ENCODE measurements at places on chromosomes 5 and 9. TPM values are rescaled to one million over a fixed set of nuclear protein-coding genes. Genes with fewer than 3 reads are reported as not detected.

ADGRD2 gene
- not detected for total RNA-seq

DNA sequence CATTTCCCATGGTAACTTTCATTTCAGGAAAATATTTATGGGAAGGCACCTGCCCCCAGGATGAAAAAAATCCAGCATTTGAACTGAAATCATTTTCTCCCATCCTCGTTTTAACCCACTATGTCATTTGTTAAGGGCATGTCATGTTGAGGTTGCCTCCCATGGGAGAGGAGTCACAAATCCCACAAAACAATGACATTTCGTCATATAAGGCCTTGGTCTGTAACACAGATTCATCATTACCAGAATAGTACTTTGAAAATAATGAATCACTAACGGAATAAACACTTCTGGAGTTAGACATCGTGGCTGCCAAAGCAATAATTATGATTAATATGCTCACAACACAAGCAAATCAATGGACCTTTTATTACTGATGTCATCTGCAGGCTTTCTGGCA is 274.1 kb downstream of the NDUFS4 start:
- no peak for DNase-seq

TEX48 gene
- 1.2 TPM for total RNA-seq

ACTBL2 gene
- not detected for total RNA-seq

FOXD1 gene
- total RNA-seq: 0.46 TPM

LMX1B gene
- total RNA-seq: not detected

EPB41L4B gene
- 0.17 TPM for total RNA-seq

- no peak for DNase-seq
Observed at GRCh38 chr5:134445856-134446818, 34.5 kb upstream of the CDKN2AIPNL start.

GRCh38 chr5:134374232-134374631 is 2.9 kb downstream of the UBE2B start:
- peak; percentile 22 for DNase-seq

PIP5KL1 gene
- 2.9 TPM for total RNA-seq

Measured in activated CD4-positive, alpha-beta memory T cell treated with anti-CD3 and anti-CD28 coated beads for 36 hours (primary cell).